ENCODE measurements at places on chromosomes 11 and 22.

- no peak for DNase-seq
These were observed 123.1 kb downstream of the PKNOX2 start for GRCh38 chr11:125287491-125288210.

GRCh38 chr11:57111619-57112018, 70.1 kb upstream of the LRRC55 start:
- DNase-seq: no peak

GRCh38 chr11:75637998-75638397, 30.8 kb downstream of the MAP6 start:
- no peak for DNase-seq

DNA sequence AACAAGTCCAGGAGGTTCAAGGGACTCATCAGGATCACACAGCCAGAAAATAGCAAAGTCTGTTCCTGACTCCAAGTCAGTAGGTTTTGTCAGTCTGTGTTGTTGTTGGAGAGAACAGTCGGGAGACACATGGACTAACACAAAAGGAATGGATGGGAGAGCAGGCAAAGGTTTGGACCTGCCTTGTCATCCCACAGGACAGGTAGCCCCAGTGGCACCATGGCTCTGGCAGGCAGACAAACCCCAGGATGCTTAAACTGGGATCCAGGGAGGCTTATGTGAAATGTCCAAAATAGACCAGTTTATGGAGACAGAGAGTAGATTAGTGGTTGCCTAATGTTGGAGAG, 201.6 kb upstream of the NAV2 start:
- DNase-seq: no peak

DNA sequence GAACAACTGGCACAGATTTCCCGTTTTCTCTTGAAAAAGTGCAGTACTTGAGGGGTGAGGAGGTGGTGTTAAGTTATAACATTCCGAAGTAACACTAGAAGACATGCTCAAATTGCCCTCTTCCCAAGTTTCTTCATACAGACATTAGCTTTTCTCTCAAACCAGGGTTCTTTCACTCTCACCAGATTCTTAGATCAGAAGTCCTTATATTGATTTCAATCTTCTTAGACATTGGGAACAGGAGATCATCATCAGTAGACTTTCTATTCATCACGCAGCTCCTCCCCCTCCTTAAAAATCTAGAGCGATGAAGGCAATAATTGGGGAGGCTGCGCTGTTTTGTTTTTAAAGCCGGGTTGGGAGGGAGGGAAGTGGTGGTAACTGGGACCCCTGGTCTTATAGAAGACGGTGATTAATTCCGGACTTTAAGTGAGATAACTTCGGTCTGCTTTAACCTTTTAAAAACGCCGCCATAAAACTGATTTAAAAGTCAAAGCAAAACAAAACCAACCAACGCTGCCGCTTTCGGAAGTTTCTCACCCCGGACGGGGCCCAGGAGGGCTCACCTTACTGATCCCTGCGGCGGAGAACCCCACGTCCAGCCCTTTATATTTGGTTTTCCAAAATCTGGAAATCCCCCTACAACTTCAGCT, 665 bp downstream of the USP28 start:
- DNase-seq: no peak

DNA sequence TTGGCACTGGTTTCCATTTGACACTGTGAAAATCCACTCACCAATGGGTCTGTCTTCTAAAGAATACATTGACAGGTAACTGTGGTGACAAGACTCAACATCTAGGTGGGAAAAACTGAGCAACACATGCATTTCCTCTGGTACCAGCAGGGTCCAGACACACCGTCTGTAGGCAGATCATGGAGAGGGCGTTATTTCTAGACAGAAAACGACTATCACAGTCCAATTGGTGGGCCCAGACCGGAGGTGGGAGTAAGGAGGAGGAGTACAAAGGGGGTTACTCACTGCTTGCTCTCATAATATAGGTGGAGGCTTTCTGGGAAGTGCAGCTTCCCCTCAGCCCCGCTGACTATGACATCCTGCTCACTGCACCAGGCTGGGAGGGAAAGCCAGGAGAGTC, 9.9 kb downstream of the OVCH2 start:
- no peak for DNase-seq

GRCh38 chr11:57356268-57356667, 18.1 kb downstream of the P2RX3 start:
- DNase-seq: no peak

- no peak for DNase-seq
These were observed 19.6 kb upstream of the OR8D2 start for GRCh38 chr11:124339396-124340141.

GRCh38 chr11:118956094-118956846, at the start of gene UPK2:
TSS of gene UPK2 (plus strand) at chr11:118956298. CDS start at chr11:118956351, 53 bp downstream.
- DNase-seq: peak; percentile 75

DNA sequence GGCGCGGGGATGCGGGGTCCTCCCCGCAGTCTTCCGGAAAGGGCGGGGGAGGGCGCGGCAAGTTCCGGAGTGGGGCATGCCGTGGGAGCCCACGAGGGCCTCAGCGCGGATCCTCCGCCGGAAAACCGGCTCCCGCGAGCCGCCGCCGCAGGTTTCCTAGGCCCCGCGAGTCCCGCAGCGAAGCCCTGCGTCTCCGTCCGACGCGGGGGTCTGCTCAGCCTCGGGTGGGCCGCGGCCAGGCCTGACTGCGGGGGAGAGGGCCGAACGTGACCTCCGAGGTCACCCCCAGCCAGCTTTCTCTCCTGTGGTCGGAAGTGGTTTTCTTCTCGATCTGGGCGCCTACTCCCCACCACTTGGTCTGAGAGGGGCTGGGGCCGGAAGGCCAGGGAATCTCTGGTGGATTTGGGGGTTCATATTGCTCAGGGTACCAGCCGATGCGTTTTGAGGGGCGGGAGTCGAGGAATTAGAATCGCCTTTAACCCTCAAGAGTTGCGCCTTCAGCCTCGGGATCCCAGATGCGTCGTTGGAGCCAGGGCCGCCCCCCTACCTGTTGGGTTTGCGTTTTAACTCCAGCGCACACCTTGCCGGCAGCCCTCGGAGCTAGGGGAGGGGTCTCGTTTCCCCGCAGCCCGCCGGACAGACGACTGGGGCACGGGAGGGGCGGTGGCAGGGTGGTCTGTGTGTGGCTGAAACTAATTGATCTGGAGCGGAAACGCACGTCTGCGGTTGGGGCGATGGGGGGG, 3.6 kb upstream of the CCND1 start:
- no peak for DNase-seq

DNA sequence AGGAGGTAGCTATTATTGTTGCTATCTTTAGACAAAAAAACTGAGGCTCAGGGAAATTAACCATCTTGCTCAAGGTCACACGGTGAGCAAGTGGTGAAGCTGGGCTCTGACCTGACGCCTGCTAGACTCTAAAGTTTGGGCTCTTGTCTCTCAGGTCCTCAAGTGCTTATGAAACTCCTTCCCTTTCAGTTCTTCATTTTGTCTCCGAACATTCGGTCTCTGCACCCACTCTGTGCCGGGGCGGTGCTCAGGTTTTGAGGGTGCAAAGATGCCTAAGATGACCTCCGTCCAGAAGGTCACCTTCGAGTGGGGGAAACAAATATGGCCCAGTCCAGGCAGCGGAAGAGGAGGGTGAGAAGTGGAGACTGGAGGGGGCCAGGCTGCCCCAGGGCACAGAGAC, 16.0 kb downstream of the OVOL1 start:
- DNase-seq: no peak

DNA sequence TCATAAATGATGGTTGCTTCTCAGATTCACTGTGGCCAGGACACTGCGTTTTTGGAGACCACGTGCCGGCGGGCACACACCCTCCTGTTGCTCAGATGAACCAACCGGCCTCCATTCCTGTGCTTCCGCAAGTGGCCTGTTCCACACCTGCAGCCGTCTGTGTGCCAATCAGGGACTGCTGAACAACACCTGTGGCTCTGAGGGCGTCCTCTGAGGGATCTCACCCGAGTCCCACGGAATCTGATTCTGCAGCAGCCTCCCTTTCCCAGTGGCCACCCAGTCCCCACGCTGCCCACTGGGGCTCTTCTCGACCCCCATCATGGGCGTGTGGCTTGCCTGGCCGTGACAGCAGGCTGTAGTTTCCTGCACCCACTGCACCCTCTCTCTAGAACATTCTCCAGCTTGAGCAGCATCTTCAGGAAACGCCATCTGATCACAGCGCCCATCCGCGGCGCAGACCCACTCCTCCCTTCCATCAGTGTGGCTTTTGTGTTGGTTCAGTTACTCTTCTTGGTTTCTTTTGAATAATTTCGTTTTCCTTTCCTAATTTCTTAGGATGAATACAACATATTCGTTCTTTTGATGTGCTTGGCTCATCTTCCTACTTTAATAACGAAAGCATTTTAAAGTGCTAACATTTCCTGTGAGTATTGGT, 100.3 kb upstream of the SLC22A12 start:
- DNase-seq: no peak

GRCh38 chr11:33689085-33689484, 11.5 kb downstream of the C11orf91 start:
- no peak for DNase-seq

- DNase-seq: no peak
These were observed 80.0 kb upstream of the CLPB start for GRCh38 chr11:72514331-72514730.

DNA sequence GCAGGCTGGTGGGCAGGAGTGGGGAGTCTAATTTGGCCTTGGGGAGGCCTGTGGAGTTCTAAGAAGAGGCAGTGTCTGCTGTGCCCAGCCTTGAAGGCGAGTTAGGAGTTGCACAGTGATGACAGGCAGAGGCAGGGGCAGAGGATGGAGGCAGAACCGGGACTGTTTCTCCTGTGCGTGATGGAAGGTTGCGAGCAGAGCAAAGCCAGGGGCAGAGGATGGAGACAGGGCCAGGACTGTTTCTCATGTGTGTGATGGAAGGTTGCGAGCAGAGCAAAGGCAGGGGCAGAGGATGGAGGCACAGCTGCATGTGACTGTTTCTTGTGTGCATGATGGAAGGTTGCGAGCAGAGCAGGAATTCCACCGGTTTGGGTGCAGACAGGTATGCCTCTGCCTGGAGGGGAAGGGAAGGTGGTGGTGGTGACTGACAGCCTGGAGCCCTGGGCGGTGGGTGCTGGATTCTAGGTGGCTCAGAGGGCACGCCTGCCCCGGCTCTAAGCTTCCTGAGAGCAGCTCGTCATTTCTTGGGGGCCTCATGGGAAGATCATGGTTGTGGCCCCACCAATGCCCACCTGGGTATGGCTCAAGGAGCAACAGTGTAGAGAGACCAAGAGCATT, 8.7 kb downstream of the B4GALNT4 start:
- DNase-seq: no peak

GRCh38 chr11:16226245-16226644, 130.1 kb downstream of the SOX6 start:
- DNase-seq: peak; percentile 27

- DNase-seq: no peak
These were observed 21.2 kb downstream of the FAT3 start for GRCh38 chr11:92245700-92246271.

DNA sequence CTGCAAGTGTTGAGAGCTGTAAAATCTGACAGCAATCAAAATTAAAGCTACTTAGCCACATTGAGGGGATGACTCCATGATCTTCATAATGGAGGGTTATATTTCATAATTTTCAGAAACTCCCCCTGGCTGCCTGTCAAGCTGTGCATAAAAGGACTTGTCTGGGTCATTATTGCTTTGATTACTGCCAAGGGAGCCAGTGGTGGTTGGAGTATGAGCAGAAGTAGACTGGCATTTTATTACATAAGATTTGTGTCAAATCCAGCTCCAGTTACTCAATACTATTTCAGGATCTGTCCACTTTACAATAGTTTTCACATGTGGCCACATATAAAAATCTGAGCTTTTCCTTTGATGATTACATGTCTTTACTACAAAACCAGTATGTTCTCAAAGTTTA, 108.9 kb upstream of the SLC5A12 start:
- no peak for DNase-seq

DNA sequence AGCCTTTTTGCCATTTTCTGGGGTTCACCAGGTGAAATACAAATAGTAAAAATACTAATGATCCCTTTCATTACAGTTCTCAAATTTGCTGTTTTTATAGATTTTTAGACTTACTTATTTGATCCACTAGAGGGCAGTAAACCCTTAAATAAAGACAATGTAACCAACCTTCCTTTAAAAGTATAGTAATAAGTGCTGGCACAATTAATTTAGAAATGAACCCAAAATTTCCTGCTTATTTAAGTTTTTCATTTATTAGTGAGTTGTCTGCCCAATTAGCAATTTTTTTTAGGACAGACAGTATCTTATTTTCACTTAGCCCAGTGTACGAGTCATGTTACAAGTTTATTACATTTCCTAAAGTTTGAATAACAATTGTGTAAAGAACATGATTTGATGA, 4.7 kb downstream of the DDIAS start:
- DNase-seq: peak; percentile 45

- DNase-seq: no peak
These were observed 13.7 kb downstream of the MUC5AC start for GRCh38 chr11:1171223-1171984.

DNA sequence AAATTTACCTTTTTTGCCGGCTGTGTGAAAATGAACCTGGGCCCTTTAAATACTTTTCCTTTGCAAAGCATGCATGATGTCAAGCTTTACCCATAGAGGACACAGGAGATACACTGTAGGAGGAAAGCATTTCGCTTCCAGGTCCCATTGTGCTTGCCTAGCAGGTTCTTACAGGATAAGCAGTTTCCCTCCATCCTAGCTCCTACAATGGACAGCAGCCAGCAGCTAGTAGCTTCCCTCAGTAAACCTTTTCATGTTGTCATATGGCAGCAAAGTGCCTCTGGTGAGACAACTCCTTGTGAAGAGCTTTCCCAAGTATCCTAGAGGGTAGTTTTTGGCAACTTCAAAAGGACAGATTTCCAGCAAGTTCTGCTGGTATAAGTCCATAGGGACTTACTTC, 78.4 kb downstream of the RBFOX2 start:
- no peak for DNase-seq
